ENCODE measurements at places on chromosomes 5 and 9.

- DNase-seq, result peak; percentile 63
These were observed 35.0 kb downstream of the IPPK start for GRCh38 chr9:92634712-92635605.

GRCh38 chr9:95087659-95088242, 229.8 kb downstream of the FANCC start:
- peak; percentile 58 for DNase-seq

- DNase-seq, result peak; percentile 7
These were observed 113.5 kb upstream of the PCA3 start for GRCh38 chr9:76650692-76651091.

- DNase-seq, result no peak
These were observed 21.7 kb downstream of the SLF1 start for GRCh38 chr5:94640176-94640575.

DNA sequence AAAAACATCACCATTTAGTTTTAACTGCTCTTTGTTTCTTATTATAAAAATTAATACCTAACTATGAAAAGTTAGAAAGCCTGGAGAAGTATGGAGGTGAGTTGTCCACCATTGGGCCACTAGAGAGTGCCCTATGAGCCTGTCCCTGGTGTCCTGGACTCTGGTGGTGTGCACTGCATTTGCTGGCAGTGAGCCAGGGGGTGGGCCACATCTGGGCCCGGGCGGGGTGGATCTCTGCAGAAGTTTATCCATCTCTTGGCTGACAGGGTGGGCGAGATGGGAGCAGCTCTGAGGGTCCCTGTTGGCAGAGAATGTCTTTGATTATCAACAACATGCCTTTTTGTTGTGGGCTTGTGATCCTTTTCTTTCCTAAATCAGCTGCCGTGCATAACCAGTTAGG, 8.2 kb downstream of the TENT4A start:
- no peak for DNase-seq

GRCh38 chr9:131593091-131593820, 47.9 kb downstream of the PRRT1B start:
- no peak for DNase-seq

DNA sequence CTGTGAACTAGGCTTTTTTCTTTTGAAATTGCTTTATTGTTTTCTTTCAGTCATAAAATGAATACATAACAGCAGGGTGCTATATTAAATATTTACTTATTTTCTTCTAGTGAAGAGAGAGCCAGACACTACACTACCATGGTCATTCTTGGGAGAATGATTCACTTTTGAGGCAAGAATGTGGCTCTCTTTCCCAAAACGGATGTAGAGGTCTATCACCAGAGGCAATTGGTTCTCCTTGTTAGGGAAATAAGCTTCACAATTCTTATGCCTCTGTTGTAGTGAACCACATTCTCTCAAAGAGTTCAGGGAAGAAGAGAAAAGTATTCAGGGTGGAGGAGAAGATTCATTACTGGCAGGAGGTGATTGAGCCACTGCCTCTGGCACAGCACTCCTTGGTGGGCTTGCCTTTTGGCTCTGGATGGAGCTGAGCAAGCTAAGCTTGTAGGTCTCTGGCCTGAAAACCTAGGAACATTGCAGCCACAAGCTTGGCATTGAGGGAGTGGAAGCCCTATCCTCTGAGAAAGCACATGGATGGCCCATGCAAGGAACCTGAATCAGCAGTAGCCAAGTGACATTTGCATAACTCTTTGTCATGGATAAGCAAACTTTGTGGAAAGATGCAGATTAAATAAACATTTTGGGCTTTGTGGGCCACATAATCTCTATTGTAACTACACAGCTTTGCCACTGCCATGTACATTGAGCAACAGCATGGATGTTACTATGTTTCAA, 179.0 kb upstream of the TNC start:
- no peak for DNase-seq

- peak; percentile 11 for DNase-seq
These were observed 12.4 kb downstream of the CLPTM1L start for GRCh38 chr5:1332461-1333001.

DNA sequence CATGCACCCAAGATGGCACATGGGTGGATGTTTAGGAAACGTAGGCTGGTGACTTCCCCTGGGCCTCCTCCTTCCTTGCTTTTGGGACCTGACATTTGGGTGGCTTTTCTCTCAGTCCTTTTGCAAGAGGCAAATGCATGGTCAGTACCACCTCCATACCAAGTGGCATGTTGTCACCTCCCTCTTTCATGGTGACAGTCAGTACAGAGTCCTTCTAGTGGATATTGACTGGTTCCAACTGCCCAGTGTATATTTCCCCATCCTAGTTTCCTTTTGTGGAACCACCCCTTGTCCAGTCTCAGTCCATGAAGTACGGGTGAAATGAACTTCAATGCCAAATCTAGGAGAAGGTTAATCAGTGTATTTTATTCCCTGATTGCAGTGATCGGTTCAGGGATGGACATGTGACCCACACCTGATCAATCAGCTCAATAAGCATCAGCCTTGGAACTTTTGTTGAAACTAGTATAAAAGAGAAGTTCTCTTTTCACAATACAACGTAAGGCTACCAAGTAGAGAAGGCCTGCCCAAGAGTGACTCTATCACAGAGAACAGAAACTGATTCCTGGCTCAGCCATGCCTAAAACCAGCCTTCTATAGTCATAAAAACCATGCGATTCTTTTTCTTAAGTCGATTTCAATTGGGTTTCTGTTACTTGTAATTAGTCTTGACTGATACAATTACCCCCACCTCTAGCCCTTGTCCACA, 143.4 kb upstream of the KLF9 start:
- no peak for DNase-seq

DNA sequence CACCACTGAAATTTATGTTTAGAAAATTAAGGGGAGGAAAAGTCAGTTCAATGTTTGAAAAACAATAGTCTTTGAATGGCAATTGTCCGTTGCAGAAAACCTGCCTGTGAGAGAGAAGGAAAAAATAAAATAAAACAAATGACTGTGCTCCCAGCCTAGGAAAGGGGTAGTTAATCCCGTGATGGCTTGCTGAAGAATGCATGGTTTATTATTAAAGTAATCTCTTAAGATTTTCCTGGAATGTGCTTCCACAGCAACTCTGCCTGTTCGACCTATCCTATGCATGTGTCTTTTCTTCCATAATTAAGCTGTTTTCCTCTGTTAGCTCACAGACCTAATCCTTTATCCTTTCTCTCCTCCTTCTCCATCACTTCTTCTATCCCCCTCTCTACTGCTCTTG, 2.4 kb upstream of the DAB2 start:
- DNase-seq, result no peak

DNA sequence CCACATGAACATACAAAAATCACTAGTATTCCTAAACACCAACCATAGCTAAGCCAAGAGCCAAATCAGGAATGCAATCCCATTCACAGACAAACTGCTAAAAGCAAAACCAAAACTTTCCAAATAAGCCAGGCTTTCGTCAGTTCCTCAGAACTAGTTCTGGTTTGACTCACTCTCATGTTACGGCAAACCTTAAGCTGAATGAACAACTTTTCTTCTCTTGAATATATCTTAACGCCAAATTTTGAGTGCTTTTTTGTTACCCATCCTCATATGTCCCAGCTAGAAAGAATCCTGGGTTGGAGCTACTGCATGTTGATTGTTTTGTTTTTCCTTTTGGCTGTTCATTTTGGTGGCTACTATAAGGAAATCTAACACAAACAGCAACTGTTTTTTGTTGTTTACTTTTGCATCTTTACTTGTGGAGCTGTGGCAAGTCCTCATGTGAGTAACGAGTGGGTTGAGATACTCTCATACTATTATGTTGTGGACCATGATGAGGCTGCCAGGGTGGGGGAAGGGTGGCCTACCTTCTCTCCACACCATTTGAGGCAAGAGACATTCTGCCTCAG, at the start of gene PDCD1LG2:
Gene PDCD1LG2 (plus strand): TSS at position 172 of the 572 bp plus-strand sequence. CDS start 12,016 bp downstream, outside the sequence.
- peak; percentile 83 for DNase-seq

- DNase-seq, result no peak
These were observed 496.6 kb downstream of the CTNND2 start for GRCh38 chr5:11407556-11408145.

GRCh38 chr5:180474569-180474968, 19.6 kb upstream of the CNOT6 start:
- DNase-seq, result no peak

DNA sequence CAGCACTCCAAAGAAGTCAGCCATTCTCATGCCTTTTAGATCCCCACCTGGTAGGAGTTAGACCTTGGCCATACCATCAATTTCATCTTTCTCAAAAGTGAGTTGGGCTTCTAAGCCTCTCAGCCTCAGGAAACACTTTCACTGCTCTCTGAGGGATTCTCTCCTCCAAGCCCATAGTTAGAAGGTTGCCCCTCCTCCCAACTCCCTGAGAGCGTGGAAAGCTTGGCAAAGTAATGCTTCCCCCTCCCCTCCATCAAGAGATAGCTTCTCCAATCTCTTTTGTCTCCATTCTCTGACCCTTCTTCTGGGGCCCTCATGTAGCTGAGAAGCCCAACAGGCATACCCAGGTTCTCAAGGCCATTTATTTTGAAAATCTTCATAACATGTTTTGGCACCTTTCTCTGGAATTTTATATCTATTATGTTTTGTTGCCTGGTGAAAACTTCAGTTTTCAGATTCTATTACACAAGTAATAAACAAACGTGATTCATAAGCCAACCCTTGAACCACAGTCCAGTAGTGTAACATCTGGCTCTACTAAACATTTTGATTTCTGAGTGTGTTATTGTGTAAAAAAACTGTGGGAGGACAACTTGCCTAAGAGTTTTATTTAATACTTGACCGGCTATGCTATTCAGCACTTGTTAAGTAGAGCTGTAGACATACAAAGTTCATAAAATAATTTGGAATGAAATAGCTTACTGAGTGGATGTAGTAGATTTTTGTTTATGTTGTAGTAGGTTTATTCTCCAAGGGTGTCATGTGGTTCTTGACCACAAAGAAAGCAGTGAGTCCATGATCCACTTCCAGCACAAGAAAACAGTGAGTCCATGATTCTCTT, 17.1 kb downstream of the LVRN start:
- no peak for DNase-seq

GRCh38 chr9:134328341-134328840, 2.1 kb downstream of the RXRA start:
- no peak for DNase-seq

GRCh38 chr9:116153765-116154333, at the start of gene PAPPA:
Gene PAPPA, plus strand, starts transcription at chr9:116153791. Its CDS starts 382 bp downstream, at chr9:116154173.
- DNase-seq, result no peak

GRCh38 chr9:95778957-95779356, 96.5 kb upstream of the ERCC6L2 start:
- peak; percentile 42 for DNase-seq

DNA sequence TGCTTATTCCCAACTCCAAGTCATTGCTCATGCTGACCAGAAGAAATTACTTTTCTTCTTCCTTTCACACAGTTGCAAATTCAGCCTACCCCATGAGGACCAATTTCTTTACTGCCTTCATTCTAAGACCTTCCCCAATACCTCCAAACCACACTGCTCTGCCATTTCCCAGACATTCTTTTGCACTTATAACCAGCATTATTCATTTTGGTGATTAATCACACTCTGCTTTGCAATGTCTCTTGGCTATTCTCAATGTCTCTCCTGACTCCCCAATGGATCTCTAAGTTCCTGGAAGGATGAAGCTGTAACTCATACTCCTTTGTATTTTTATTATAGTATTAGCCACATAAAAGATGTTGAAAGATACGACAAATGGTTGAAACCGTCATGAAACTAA, 105.7 kb upstream of the RANBP3L start:
- DNase-seq, result peak; percentile 50

DNA sequence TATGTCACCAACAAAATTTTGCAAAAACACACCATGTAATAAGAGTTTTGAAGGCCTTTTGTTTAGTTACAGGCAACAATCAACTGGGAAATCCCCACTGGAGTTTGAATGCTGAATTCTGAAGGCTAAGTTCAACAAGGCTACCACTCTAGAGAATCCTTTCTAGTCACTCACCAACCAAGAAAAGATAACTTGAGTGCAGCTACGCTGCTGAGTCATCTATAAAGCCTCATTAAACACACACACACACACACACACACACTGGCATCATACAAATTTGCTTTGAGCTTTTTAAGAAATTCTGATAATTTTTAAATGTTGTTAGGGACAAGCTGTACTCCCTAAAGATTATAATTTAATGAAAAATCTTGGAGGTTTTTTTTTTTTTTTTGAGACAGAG, 219.6 kb downstream of the DENND1A start:
- DNase-seq, result peak; percentile 62

All from bronchial epithelial cell (primary cell).